Liver (tissue), 10 donors: ENCODE measurements at places on chromosomes 16 and 17. TPM values are rescaled to one million over a fixed set of nuclear protein-coding genes. Genes with fewer than 3 reads are reported as not detected.

DNA sequence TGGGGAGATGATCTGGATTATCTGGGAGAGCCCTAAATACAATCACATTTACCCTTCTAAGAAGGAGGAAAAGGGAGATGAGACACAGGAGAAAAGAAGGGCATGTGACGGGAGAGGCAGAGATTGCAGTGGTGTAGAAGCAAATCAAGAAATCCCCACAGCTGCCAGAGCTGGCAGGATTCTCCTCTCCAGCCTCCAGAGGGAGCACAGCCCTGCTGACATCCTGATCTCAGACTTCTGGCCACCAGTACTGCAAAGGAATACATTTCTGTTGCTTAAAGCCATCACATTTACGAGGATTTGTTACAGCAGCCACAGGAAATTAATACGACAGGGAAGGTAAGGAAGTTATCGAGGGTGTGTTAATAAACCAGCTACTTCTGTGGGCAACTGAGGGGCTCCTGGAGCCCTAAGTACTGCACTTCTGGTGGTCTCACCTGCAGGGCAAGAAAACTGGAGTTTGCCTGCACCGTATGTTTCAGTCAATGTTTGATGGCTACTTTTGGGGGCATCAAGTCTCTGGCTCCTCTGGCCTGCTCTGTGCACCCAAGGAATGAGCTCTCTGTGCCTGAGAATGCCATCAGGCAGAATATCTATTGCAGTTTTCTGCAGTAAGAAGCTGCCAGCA, 22.9 kb upstream of the CDH13 start:
- DNase-seq: no peak

DNA sequence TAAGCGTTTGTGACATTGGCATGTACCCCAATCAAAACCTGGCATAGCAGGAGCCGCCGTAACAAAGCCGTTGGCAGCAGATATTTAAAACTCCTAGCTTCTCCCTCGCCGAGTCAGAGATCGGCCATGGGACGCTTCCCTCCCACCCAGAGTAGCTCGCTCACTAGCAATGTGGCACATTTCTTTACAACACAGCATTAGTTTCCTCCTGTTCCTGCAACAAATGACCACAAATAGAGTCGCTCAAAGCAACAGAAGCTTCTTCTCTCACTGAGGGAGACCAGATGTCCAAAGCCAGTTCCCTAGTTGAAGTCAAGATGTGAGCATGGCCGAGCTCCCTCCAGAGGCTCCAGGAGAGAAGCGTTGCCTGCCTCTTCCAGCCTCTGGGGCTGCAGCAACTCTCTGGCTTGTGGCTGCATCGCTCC, 106.7 kb downstream of the RBFOX3 start:
- no peak for DNase-seq

Gene RASD1
- 0.89 TPM for total RNA-seq

- DNase-seq: no peak
Measured at GRCh38 chr17:28151001-28151400, 108.5 kb downstream of the NLK start.

DNA sequence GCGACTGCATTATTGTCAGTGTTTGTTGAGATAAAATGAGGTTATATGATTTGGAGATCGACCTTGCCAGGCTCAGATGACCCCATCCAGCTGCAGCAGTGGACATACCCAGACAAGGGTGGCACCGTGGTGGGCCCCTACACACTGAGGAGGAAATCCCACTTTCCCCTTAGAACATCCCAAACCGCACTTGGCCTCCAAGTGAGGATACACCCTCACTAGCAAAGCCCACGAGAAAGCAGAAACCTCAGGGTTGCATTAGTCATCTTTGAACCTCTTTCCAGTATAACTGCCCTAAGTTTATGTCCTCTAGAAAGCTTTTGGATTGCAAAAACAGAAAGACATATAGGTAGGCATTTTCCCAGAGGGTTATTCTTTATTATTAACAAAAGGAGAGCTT, 101.5 kb downstream of the CLEC16A start:
- no peak for DNase-seq

DNA sequence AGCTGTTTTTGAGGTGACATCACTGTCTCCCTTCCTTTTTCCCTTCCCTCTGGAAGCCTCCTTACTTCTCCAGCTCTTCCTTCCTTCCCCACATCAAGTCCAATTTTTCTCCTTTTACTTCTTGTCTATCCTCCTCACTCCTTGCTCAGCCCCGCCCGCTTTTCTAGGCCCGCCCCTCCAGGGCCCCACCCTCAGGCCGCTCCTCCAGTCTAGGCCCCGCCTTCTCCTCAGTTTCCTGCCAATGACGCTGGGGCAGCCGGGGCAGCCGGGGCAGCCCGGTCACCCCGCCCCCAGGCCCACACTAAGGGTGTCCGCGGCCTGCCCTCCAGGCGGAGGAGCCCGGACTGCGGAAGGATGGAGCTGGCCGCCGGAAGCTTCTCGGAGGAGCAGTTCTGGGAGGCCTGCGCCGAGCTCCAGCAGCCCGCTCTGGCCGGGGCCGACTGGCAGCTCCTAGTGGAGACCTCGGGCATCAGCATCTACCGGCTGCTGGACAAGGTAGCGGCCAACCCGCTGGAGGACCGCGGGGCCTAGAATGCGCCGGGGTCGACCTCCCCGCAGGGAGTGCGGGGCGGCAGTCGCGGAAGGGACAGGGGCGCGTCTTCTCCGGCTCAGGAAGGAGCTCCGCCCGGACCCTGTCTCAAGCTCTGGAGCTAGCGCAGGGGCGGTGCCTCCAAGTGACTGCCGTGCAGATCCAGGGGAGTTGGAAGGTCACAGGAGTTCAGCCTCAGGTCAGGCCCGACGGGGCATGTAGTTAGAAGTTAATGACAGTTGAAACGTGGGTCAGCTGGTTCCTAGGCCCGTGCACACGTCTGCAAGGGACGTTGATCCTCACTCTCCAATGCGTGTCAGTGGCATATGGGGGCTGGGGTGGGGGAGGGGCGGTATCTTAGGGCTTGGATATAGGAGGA, at the start of gene PCTP:
Gene PCTP (plus strand): TSS at position 302 of the 908 bp plus-strand sequence. CDS start 53 bp downstream, at position 355.
- DNase-seq: peak; percentile 93

- no peak for DNase-seq
Measured at GRCh38 chr17:17090642-17091103, 48.4 kb downstream of the MPRIP start.

GRCh38 chr17:33832262-33832661, 422.8 kb upstream of the CCL2 start:
- DNase-seq: no peak

- DNase-seq: no peak
Measured at GRCh38 chr16:680967-681745, 946 bp downstream of the STUB1 start.

GRCh38 chr16:74846714-74847113, 72.1 kb upstream of the FA2H start:
- no peak for DNase-seq

Gene SNX20
- 3.5 TPM for total RNA-seq

GRCh38 chr17:68196394-68197090, 51.3 kb upstream of the AMZ2 start:
- DNase-seq: no peak

Gene KRTAP4-9
- total RNA-seq: not detected

DNA sequence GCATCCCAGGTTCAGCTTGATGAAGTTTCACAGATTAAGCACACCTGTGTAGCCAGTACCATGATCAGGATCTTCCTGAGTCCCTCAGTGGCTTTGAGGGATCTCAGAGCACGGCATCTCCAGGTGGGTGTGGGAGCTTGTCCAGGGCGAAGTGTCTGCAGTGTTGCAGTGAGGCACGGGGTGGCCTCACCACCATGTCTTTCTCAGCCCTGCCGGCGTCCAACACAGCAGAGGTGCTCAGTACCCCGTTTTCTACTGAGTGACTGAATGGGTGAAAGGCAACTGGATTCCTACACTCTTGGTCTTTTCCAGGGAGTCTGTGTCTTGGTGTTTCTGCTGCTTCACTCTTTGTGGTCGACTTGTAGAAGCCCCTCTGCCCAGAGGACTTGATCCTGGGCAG, 63.7 kb downstream of the MPRIP start:
- DNase-seq: no peak

DNA sequence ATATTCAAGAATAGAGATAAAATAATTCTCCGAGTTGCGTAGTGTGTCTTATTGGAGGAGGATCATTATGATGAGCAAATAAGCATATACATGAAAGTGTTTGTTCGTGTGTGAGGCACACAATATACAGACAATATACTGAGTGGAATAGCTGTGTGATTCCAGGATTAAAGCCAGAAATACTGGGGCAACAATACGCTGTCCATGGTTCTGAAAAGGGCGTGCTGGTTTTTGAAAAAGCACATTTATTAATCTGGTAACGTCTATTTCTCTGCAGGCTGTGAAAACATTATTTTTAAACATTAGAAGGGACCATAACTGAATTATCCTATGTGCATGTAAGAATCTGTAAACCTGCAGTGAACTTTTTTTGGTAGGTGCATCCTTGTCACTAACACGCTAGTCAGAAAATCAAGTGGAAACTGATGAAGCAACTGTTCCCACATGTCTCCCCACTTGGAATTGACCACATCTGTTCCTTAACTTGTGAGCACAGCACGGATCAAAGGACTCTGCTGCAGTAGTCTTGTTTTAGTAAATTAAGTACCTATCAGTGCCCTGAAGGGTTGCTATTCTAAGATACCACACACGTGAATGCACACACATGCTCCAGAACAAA, 346.0 kb downstream of the GRIN2A start:
- no peak for DNase-seq

Gene ITPRIPL2
- total RNA-seq: 14.3 TPM

Gene CCL7
- not detected for total RNA-seq

Gene FMNL1
- 7.0 TPM for total RNA-seq

- no peak for DNase-seq
Measured at GRCh38 chr17:337866-338265, 14.7 kb downstream of the RPH3AL start.

Gene CDRT15
- total RNA-seq: not detected

GRCh38 chr17:56186222-56186786, 33.0 kb downstream of the ANKFN1 start:
- no peak for DNase-seq

GRCh38 chr16:72829846-72830775, 217.8 kb downstream of the ZFHX3 start:
- DNase-seq: no peak

DNA sequence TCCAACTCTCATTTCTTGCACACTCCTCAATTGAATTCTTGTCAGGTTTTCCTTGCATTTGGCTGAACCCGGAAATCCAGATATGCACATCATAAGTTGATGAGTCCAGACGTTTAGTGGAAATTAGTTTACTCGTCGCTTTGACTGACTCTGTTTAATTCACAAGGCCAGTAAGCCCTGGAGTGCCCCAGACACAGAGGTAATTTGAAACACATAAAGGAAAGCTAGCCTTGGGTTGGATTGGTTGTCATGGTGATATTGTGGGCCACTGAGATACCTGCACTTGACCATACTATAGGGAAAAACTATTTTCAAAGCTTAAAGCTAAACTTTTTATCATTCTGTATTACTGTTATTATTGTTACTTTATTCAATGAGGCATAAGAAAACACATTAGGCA, 178.3 kb upstream of the CA10 start:
- no peak for DNase-seq

Gene C17orf50
- not detected for total RNA-seq

- DNase-seq: no peak
Measured at GRCh38 chr17:76560877-76561221, 21.0 kb downstream of the PRCD start.

- no peak for DNase-seq
Measured at GRCh38 chr17:21302711-21303425, 18.4 kb downstream of the MAP2K3 start.

Gene PSMB3
- total RNA-seq: 121 TPM

DNA sequence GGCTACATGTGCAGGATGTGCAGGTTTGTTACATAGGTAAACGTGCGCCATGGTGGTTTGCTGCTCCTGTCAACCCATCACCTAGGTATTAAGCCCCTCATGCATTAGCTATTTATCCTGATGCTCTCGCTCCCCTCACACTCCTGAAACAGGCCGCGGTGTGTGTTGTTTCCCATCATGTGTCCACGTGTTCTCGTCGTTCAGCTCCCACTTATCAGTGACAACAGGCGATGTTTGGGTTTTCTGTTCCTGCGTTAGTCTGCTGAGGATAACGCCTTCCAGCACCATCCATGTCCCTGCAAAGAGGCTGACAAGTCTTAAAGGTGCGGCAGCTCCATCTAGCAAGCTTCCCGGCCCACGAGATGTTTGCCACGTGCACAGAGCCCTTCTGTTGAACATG, 175.1 kb downstream of the FOXL1 start:
- no peak for DNase-seq

GRCh38 chr16:73197598-73197997, 149.7 kb upstream of the ZFHX3 start:
- no peak for DNase-seq

GRCh38 chr17:80876950-80877728, 114.5 kb upstream of the CHMP6 start:
- DNase-seq: no peak

DNA sequence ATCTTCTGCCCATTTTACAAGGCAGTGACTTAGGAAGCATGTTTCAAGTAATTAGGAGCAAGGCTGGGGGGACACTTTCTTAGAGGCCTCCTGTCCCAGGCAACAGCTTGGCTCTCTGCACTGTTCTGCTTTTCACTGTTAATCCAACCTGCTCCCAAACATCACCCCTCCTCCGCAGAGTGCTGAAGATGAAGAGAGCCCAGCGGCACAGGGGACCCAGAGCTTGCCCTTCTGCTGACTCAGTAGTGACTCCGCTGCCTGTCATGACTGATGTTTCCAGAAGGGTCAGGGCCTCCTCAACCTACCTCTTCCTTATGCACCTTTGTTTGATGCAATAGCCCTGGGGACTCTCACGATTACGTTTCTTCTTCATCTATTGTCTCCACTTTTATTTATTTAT, 38.9 kb upstream of the NDRG4 start:
- no peak for DNase-seq

- DNase-seq: no peak
Measured at GRCh38 chr17:63441654-63442053, 4.5 kb downstream of the CYB561 start.

Gene SPOP
- total RNA-seq: 48.6 TPM

DNA sequence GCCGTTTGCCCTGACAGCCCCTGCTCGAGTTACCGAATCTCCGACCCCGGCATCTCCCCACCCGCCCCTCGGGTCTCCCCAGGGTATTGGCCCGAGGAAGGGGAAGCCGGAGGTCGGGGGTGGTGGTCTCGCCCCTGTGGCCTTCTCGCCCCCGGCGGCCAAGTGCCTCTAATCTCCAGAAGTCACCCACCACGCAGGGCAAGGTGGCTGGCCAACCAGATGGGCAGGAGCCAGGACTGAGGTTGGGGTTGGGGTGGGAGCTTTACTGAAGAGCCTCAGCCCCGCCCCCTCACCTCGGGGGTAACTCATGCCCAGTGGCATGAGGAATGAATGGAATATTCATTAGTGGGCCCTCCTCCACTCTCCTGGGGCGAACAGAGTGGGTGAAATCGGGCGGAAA, 637 bp downstream of the DHRS11 start:
- DNase-seq: no peak

DNA sequence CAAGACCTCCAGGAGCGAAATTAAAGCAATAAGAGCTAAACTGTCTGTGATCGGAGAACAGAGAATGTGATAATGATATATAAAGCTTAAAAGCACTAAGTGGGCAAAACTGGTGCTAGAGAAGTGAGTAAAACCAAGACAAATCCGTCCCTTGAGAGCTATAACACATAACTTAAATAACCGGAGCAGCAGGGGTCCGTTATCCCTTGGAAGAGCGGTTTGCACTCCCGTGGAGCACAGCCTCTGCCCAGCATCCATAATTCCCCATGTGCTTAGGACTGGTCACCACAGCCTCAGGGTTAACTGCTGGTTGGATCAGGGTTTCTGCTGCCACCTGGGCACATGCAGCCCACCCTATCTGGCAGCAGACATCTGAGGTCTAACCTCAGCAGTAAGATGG, 489.0 kb downstream of the NPIPA7 start:
- DNase-seq: no peak
